Effector CD8-positive, alpha-beta T cell (primary cell): ENCODE measurements at places on chromosomes 12 and 14.

GRCh38 chr12:6607751-6608591 is 792 bp upstream of the CHD4 start:
- DNase-seq = peak; percentile 39

DNA sequence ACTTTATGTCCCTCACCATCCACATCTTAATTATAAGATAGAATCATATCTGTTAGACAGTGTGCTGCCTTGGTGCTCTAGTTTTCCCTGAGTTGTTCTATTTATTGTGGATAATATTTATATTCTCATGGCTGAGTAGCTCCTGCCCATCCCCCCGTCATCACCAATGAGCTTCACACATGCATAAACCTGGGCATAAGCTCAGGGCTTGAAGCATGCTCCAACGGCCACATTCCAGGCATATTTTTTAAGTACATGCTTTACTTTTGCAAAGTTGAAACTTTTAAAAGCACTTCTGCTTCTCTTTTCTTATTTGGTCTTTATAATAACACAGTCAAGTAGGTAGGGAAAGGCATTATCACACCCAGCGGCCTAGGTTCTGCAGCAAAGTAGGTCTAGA is 3.4 kb upstream of the FBXO34 start:
- no peak for DNase-seq

DNA sequence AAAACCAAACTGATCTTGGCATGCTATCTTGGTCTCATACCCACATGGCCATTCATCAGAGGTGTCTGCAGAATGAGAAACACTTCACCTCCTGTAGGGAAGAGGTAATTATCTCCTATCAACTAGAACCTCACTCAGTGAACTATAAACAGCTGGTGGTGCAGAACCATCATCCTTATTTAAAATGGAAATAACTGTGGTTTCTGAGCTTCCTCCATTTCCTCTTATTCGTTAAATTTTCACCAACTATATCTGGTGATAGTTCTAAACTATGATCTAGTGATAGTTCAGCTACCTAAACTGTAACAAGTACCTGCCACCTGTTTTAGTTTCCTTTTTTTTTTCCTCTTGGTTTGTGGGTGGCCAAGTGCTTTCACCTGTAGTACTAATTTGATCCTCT is 218.5 kb downstream of the FUT8 start:
- no peak for DNase-seq

DNA sequence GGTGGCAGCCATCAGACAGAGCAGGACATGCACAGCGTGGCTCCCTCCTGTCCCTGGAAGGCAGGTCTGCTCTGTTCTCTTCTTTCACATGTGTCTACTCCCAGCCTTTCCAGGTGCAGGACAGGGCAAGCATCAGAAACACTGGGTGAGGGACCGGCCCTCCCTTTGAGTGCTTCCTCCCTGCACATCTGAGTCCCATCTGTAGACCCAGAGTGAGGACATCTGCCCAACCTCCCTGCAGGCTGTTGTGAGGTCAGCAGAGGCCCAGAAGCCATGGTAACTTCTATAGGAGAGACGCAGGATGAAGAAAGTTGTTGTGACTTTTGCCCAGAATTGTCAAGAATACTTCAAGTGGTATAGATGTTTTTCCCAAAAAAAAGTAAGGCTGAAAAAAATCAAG is 282.7 kb downstream of the CACNA1C start:
- DNase-seq = no peak

DNA sequence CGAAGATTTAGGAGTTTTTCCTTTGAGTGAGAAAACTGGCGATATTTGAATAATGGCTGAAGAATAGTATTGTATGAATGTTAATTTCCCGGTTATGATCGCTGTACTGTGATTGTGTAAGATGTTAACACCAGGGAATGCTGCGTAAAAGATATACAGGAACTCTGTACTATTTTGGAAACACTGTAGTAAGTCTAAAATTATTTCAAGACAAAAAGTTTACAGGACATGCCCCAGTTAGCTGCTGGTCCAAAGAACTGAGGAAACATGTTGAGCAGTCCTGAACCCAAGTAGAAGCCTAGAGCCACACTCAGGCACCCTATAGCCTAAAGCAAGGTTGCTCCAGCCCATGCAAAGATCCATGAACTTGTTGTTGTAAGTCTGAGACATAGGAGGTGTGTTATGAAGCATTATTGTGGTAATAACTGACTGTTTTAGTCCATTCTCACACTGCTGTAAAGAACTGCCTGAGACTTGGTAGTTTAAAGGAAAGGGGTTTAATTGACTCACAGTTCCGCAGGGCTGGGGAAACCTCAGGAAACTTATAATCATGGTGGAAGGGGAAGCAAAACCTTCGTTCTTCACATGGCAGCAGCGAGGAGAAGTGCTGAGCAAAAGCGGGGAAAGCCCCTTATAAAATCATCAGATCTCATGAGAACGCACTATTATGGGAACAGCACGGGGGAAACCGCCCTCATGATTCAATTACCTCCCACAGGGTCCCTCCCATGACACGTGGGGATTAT is 99.8 kb upstream of the RESF1 start:
- DNase-seq = no peak

- no peak for DNase-seq
These were observed 8.3 kb upstream of the SPTSSA start for GRCh38 chr14:34470319-34470718.
